Stimulated activated CD4-positive, alpha-beta T cell treated with anti-CD3 and anti-CD28 coated beads, TNF-alpha, amount 100 ng/mL, for 1 hour (primary cell): ENCODE measurements at places on chromosomes 7 and 10.
A peak's percentile ranks its signal among the peaks of the same experiment; 100 is the strongest.

DNA sequence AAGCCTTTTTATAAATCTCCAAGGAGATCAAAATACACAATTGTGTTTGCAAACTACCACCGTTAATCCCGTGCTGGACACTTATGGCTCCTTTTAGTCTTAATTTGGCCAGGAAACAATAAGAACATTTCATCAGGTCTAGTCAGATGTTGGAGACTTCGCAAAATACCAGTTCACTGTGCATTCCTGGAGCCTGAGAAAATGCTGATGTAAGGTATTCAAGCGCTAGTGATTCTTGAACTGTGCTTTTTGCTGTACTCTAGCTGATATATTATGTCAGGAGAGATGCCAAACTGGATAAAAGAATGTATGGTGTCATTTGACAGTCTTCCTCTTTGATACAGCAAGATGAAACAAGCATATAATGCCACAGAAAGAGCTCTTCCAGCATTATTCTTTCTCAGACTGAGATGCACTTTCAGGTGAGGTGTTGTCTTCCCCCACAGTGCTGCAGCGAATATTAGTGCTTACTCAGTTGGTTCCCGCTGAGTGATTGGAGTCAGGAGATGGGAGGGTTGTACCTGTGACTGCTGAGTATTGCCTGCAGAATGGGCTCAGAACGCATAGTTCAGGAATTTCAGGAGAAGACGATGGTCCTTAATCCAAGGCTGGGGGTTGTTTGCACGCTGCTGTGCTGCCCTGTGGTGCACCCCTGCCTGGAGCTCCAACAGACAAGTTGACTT, 59.2 kb downstream of the OGDH start:
- no peak for DNase-seq

DNA sequence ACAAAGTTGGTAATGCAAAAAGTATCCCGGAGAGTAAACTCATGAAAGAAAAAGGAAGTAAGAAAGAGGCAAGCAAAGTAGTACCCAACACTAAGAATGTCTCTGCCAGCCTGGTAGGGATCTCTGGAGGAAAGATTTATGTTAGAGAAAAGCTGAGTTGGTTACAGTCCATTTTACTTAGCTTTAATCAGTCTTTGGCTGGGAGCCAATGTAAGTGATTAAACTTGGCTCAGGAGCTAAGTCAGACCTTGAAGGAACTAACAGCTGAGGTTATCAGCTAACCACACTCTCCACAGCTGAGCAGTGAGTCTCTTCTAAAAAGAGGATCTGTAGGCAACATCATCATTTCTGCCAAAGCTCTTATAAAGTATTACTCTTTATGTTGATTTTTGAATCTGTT, 148.0 kb downstream of the ANKRD7 start:
- DNase-seq, result no peak

DNA sequence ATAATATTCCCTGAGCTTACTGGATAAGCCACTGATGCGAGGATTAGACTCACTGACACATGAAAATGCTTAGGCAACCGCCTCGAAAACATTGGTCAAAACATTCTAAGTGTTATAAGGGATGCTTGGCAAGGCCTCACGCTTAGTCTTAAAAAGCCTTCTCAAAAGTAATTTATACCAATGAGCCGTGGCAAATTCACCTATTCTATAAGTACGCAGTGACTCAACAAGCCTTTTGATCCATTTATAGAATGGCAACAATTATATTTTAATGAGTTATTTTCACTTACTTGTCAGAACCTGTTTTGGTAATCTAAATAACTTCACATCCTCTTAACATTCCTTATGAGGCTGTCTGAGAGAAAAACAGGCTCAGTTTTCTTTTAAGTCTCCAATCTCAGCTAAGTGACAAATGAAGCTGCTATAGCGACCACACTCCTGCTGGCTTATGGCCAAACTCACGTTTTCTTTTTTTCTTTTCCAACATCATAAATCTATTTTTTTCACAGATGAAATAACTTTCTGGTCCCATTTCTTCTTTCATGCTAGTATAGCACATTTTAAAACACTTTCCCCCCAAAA, 121.2 kb upstream of the AFAP1L2 start:
- DNase-seq, result no peak

DNA sequence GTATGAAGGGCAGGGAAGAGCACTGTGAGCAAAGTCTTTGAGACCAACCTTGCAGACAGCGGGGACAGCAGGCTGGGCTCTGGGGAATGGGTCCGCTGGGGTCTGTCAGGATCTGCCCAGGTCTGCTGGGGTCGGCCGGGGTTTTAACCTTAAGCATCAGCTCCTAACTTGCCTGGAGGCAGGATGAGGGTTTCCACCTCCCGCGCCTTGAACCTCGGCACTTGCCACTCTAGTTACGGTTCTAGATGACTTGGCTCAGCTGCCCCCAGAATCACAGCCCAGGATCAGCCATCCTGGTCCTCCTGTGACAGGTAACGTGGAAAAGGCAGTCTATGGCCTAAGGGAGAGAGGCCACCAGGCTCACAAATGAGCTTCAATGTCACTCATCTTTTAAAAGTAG, 50.4 kb upstream of the CACUL1 start:
- no peak for DNase-seq

- no peak for DNase-seq
These were observed 65.5 kb downstream of the LRRC17 start for GRCh38 chr7:102978284-102978683.

- peak; percentile 72 for DNase-seq
These were observed 3.4 kb downstream of the KCNH2 start for GRCh38 chr7:150974468-150975391.

DNA sequence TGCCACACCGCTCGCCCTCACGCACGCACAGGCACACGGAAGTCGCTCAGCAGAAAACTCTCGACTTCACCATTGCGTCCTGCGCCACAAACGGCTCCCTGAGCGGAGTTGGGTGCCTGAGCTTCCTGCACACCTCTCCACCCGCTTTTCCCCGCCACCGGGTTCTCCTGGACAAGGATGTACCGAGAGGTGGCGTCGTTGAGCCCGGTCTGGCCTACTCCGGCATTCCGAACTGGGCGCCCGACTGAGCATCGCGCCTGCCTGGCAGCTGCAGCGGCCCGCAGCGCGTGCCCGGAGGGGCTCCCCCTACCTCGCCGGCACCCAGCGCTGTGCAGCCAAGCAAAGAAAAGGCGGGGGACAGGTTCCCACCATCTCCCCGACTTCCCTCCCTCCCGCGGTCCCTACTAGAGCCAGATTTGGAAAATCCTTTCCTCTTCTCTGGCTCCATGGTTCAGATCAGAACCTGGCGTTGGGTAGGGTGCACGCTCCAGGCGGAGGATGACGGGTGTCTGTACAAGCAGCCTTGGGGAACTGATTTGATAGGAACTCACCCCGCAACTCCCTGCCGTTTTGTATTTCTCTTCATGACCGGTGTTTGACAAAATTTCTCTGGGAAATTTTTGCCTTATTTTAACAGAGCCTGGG, 1.7 kb downstream of the SORCS3 start:
- DNase-seq, result no peak

DNA sequence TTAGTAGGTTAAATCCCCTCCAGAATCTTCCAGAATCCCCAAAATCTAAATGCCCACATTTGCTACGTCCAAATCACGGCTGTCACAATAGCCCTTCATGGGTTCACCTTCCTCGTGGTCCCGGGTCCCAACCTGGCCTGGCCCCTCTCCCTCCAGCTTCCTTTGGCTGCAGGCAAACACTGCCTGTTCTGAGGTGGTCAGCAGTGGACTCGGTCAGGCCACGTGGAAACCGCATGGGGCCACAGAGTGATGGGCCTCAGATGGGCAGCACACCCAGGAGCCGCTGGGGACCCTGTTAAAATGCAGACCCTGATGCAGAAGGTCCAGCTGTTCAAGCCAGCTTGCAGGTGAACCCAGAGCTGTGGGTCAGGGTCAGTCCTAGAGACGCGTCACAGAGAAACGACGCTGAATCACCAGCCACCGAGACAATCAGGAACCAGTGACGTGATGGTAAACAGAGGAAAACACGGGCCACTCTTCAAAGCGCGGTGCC, 588.6 kb downstream of the DNAJB6 start:
- no peak for DNase-seq

DNA sequence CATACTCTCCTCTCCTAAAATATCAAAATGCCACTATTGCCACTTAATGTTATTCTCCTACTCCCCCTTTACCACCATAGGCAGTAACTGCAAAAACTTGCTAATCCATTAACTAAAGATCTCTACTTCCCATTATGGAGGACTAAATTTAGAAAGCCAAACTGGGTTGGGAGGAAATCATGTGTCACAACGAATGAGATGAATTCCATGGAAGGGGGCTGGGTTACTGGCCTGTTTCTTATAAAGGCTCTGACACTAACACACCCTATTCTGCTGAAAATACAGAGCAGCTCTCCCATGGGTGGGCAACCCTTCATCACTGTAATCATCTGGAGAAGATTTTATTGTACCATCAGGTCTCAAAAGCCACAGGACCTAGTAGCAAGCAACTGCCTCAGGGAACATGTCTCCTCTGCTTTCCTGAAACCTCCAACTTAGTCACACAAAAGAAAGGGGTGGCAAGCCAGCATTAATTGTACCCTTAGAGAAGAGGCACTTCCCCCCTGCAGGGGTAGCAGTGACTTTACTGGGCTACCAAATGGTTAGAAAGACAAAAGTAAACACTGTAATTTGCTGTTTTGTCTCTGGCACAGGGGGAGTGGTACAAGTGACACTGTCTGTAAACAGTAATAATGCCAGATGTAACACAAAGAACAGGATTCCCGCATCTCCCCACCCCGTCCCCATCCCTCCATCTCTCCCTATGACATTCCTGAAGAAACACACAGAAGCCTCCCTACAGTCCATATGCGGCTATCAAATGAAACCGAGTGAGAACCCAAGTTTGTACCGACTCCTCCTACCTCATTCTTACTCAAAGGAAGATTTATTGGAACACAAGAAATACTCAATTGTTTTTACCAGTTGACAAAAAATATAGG, 81.6 kb downstream of the ARMH3 start:
- DNase-seq, result no peak

DNA sequence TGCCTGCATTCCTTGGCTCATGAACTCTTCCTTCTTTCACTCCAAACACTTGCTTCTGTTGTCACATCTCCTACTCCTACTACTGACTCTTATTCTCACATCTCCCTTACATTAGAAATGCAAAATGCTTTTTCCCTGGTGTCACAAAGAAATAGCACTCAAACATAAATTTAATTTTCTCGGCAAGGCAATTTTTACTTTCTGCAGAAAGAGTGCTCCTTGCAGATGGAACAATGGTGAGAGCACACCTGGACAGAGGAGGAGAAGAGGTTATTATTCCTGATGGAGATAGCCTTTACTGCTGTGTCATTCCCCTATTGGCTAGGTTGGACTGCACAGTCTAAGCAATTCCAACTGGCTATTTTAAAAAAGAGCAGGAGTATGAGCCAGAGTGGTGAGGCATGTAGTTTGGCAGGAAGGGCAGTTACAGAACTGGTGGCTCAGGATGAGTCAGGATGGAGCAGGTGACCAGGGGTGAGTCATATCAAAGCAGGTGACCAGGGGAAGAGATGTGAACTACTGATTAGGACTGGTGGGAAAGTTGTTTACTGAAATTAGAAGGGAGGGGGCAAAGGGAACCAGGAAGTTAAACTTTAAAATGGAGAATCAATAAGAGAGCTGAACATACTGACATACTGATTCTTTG, 52.9 kb downstream of the CYP2C9 start:
- DNase-seq, result no peak

GRCh38 chr7:157990226-157990880, 597.3 kb downstream of the PTPRN2 start:
- DNase-seq, result no peak

GRCh38 chr7:82163586-82163985, 280.0 kb downstream of the CACNA2D1 start:
- no peak for DNase-seq

GRCh38 chr7:43481902-43482678, 100.8 kb upstream of the STK17A start:
- DNase-seq, result no peak

DNA sequence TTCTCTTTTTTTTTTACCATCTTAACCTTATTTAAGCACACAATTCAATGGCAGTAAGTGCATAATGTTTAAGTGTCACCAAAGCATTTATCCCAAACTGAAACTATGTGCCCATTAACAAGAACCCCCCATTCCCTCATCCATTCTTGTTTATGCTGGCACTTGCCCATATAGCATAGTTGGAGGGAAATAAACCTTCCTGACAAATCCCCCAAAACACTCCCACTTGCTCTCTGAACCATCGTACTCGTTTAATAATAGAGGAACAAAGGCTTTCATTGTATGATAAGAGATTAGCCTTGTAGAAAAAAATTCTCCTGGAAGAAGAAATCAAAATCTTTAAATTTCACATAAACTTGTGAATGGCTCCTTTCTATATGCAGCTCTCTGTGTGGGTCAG, 26.4 kb upstream of the KCNMA1 start:
- no peak for DNase-seq

DNA sequence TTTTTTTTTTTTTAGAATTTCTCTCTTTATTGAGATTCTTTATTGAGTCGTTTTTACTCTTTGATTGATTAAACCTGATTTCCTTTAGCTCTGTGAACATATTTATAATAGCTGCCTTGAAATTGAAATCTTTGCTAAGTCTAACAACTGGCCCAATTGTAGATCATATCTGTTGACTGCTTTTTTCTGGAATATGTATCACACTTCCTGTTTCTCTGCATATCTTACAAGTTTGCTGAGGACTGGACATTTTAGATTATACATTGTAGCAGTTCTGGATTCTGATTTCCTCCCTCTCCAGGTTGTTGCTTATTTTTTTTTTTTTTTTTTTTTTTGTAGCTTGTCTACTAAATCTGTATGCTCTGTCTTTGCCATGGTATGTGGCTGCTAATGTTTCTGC, 56.3 kb downstream of the PRKAR2B start:
- no peak for DNase-seq

- DNase-seq, result no peak
These were observed 54.7 kb upstream of the CCNJ start for GRCh38 chr10:95988702-95989101.

- no peak for DNase-seq
These were observed 143.8 kb upstream of the SLC13A1 start for GRCh38 chr7:123343611-123344010.

DNA sequence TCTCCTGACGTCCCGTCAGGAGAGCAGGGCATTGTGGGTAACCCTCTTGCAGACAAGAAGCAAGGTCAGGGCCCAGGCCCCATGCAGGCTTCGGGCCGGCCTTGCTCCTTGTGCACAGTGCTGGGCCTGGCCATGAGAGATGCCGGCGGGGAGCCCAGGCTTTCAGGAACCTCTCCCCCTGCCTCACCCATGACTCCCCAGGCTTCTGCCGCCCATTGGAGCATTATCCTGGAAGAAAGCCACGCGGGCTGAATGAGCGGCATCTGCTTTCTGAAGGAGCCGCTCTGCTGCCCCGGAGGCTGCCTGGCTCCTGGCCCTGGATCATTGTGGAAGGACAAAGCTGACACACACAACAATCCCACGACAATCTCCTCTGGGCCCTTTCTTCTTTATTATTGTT, 233.5 kb downstream of the TCF7L2 start:
- DNase-seq, result no peak

GRCh38 chr7:91632234-91632940, 248.1 kb downstream of the MTERF1 start:
- no peak for DNase-seq

GRCh38 chr10:127524908-127525665, 24.0 kb upstream of the NPS start:
- no peak for DNase-seq
